ENCODE measurements at places on chromosomes 3 and 15.

GRCh38 chr3:134998158-134998557 lies 203.1 kb downstream of the EPHB1 start:
- no peak for DNase-seq

GRCh38 chr15:91135201-91136130 lies 35.4 kb downstream of the SV2B start:
- no peak for DNase-seq

- peak; percentile 38 for DNase-seq
Observed at GRCh38 chr3:72041511-72041910, 256.6 kb upstream of the PROK2 start.

- peak; percentile 49 for DNase-seq
Observed at GRCh38 chr3:67635806-67636205, 18.6 kb downstream of the SUCLG2 start.

DNA sequence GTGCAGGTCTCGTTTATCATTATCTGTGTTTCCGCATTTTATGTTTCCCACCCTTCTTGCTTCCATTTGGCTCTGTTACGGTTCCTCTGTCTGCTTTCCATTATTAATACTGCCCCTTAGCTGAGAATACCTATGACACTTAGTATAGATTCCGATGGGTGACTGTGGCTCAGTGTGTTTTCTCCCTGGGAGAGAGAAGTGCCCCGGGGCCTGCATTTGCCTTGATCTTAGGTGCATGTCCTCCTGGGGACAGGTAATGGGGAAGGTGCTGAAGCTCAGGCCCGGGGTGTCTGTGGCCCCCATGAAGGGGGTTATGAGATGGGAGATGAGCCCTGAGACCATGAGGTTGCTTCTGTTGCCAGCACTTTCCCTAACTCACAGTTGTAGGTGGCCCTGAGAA lies 43.4 kb upstream of the PCSK6 start:
- no peak for DNase-seq

- DNase-seq, result peak; percentile 30
Observed at GRCh38 chr3:29827756-29828155, 546.9 kb downstream of the RBMS3 start.

DNA sequence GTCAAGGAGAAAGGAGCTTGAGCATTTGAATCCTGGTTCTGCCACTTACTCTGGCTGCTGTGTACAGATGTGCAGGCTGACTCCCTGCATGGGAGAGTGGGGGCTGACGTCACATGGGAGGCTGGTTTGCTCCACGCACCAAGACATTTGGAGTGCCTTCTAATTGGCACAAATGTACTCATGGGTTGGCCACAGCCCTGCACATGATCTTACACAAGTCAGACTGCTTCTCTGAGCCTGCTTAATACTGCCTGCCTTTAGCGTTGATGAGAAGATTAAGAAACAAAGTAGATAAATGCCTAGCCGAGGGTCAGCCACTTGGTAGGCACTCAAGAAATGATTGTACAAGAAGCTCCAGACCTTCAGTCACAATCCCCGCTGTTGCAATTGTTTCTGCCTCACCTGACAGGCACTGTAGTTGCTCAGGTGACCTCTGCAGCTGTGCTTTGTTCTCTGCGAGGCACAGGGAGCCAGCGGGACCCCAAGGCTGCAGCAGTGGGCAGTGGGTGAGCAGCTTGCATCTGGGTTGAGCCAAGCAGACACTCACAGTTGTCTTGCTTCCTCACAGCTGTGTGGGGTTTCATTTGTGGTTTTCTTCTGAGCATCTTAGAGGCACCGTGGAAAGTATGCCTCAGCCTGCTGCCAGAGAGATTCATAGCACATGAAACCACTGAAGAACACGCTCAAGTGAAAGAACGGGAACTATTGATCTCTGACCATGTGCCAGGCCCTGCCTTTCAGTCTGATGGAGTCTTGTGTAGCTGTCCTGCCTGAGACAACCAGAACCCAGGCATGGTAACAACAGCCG lies 33.1 kb downstream of the GRK7 start:
- peak; percentile 85 for DNase-seq

GRCh38 chr3:120418866-120419490 lies 31.8 kb downstream of the FSTL1 start:
- no peak for DNase-seq

DNA sequence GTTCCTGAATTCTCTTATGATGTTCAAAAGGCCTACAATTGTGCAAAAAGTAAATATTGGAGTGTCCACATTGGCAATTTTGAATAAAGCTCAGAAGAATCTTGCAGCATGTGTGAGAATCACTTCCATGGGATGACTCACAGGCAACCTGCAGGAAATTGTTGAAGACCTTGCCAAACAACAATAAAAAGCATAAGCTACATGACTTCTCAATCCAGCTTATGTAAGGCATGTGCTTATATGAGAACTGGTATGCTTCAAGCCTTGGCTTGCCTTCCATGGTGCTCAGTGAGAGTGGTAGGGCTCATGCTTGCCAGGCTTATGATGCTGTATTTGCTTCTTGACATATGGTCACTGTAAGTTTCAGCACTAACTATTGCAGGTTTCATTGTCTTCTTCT lies 18.4 kb upstream of the BCHE start:
- DNase-seq, result peak; percentile 53

DNA sequence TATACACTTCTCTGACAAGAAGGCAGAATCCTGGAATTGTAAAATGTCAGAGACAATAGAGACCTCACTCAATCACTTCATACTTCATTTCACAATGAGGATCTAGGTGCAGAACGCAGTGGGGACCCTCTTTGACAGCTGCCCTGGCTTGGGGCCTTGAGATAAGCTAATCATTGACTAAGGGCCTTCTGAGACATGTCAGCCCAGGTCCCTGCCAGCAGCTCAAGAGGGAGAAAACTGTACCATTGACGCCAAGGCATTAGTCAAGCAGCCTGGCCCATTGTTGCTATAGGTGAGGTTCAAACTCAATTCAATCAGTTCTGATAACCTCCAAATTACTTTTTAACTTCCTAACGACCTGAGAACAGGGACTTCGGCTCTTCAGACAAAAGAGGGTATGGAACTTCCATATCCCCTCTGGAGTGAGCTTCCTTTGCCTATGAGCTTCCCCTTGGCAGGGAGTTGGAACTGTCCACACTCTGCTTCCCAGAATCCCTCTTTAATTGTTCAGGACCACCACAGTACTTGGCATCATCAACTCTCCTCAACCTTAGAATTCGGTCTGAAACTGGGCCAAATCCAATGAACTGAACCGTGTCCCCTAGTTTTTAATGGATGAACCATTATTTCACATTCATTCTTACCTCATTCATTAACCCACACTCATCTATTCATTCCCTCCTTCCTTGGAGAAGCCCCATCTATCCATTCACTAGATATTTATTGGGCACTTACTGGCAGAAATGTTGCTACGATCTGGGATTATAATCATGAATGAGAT lies 1.5 kb upstream of the CYP8B1 start:
- no peak for DNase-seq

GRCh38 chr15:32899126-32899596 lies 181.4 kb downstream of the GREM1 start:
- DNase-seq, result no peak

DNA sequence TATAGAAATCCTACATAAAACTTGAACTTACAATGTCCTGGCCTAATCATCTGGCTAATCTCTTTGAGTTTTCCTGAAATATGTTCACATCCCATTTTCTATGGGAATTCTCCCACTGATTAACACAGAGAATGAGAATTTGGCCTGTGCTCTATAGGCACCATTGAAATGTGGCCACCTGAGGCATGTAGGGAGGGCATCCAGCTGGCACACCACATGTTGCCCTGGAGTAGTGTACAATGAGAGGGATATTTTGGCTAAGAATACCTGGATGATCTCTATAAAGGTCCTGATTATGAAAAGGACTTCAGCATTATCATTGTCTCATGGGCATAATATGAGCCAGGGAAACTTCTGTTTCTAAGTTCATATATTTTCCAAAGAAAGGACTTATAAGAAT lies 324.0 kb downstream of the ZBTB20 start:
- DNase-seq, result no peak

DNA sequence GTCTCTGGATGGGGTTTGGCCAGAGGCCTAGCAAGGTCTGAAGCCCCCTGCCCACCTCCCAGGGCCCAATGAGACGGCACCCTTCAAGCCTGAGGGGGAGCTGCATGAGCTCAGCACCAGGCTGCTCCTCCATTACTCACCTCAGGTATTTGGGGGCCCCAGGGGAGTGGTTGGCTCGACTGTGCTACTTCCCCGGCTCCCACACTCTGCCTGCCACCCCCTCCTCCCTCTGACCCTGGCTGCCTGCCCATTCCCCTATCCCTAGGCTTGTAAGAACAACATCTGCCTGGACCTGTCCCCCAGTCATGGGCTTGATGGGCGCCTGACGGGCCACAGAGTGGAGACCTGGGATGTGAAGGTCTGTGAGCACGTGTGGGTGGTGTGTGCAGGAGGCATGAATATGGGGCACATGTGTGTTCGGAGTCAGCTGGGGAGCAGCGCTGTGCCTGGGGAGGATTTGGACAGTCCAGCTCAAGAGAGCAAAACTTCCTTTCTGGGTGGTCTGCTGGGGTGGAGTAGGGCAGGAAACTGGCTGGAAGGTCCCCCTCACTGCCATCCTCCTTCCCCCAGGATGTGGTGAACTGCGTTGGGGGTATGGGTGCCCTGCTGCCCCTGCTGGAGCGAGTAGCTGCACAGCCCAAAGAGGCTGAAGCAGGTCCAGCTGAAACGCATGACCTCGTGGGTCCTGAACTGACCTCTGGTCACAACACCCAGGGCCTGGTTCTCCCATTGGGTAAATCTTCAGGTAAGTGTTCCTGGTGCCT lies 17.4 kb downstream of the NBEAL2 start:
- DNase-seq, result no peak

Data from fibroblast of lung (primary cell).